ENCODE measurements at places on chromosomes 7 and 10.

DNA sequence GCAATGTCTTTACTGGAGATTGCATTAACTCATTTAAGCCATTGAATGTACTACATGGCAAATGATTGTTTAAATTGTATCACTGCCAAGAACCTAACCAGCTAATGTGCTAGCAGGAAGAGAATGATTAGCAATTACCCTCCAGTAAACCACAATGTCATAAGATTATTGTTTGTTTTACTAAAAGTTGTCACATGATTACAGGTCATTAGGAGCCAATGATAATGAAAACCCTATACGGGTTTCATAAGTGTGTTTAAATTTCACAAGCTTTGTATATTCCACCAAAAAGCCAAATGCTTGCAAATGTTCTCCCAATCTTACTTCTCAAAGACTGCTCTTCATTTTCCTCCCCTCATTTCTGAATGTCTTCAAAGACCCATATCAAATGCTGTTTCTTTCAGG is 76.5 kb upstream of the PPP1R3C start:
- DNase-seq = no peak

DNA sequence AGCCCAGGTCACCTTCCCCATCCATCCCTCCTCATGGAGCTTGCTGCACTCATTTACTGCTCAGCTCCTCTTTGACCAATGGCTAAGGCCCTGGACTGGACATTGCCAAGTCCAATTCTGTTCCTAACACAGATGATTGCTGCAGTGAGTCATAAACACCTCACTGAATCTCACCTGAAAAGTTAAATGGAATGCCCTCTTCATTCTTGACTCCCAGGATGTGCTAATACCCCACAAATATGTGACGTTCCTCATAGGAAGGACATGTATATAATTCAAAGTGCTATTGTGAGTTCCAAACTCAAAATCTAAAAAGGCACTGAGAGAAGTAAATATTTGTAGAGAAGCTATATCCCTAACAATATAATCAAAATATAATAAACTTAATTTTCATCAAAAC is 73.5 kb upstream of the DLX6 start:
- DNase-seq = no peak

DNA sequence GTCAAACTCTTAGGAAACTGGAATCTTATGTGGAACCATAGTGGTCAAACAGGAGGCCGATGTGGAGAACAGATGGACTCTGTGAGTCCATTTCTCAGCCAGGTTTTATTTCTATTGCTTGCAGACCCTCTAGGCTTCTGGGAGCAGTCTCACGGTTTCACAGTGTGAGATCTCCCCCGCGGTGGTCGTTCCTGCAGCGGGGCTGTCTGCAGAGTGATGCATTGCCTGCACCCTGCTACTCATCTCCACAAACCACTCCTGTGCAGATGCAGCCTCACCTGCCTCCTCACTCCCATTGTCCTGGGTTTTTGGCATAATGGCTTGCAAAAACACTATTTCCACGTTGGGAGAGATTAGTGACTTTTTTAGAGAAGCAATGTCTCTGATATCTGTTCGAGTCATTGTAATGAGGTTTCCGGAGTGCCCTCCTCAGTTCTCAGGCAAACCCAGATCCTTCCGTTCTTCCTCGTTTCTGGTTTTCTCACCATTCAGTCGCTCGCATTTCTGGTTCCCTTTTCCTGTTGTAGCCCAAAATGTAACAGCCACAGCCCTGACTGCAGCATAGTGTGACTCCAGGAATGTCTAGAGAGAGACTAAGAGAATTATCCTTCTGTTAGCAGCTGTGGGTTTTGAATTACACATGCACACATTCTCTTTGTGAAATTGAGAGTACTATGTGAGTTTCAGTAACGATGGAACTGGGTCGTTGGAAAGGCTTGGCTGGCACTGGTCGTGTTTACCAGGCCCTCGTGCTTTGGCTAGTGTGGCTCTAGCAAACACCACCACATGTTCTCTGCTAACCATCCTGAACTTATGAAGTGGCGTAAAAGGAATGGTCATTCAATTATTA is 30.2 kb downstream of the ACADSB start:
- no peak for DNase-seq

DNA sequence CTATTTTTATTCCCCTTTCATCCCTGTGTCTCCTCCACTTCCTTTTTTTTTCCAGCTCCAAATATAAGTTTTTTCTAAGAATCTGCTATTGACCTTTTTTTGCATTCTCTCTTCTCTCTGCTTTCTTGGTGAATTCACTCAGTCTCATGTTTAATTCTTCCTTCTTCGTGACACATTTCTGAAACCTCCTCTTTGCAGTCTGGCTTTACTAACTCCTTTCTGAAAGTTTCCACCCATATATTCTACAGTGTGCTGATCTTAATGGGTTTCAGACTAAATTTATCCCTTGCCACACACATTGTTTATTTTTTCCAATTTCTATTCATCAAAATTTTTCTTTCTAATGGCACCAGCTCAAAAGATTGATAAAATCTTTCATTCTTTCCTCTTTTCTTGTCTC is 47.8 kb upstream of the CALD1 start:
- no peak for DNase-seq

DNA sequence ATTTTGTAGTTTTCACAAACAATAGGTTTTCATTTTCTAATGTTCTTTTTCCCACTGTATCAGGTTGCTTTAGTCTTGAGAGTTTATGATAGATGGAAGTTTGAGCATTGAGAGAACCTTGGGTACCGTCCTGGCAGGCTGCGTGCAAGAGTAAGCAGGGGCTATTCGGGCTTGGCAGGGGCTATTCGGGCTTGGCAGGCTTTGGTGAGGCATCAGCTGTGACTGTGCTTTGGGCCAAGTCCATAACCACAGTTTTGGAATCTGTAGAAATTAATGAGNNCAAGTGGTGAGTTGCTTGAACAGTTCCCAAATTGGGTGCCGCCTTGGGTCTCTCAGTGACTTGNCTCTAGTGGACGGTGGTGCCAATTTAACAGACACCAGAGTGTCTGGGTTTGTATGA is 424.6 kb downstream of the PAXIP1 start:
- DNase-seq = no peak

- DNase-seq = no peak
Measured at GRCh38 chr7:139567647-139568345, 44.3 kb downstream of the CLEC2L start.

- no peak for DNase-seq
Measured at GRCh38 chr7:83739527-83739926, 90.6 kb upstream of the SEMA3E start.

- DNase-seq = no peak
Measured at GRCh38 chr7:22385326-22385725, 28.4 kb upstream of the RAPGEF5 start.

- DNase-seq = no peak
Measured at GRCh38 chr7:49894543-49894942, 121.1 kb downstream of the VWC2 start.

GRCh38 chr7:123746931-123747488 is 1.8 kb downstream of the WASL start:
- no peak for DNase-seq

DNA sequence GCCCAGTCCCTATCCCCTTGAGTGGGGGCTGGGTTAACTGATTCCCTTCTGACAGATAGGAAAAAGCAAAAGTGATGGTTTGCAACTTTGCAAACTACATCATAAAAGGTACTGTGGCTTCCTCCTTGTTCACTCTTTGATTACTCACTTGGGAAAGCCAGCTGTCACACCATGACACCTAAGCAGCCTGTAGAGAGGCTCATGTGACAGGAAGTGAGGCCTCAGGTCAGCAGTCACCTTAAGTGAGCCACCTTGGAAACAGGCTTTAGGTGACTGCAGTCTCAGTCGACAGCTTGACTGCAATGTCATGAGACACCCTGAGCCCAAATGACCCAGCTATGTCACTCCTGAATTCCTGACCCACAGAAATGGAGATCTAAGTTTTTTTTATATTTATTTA is 4.3 kb upstream of the CHCHD2 start:
- DNase-seq = no peak

DNA sequence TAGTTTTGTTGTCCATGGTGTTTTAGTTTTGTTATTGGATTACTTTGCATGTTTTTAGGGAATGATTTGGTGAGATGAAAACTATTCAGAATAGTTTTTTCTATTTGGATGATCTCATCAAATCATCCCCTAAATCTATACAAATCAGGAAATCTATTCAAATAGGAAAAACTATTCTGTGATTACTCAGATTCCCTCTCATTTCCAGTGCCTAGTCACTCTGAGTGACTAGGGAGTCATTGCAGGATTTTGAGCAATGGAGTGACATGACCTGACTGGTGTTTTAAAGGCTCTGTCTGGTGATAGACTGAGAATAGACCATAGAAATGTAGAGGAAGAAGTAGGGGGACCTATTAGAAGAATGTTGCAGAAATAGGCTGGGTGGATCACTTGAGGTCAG is 72.4 kb downstream of the TPST1 start:
- no peak for DNase-seq

DNA sequence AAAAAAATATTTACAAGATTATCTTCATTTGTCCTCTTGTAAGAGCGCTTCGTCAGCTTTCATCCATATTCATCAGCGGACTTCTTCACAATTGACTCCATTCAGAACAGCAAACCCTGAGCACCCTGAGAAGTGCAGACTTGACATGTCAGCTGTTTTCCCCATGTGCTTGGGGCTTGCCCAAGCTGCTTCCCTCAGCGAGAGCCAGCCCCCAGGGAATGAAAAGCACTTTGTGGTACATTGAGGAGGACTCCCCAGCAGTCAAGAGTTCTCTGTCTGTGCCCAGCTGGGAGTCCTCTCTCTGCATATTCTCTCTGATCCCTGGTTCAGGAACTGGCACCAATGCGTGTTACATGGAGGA is 22.7 kb downstream of the HKDC1 start:
- no peak for DNase-seq

DNA sequence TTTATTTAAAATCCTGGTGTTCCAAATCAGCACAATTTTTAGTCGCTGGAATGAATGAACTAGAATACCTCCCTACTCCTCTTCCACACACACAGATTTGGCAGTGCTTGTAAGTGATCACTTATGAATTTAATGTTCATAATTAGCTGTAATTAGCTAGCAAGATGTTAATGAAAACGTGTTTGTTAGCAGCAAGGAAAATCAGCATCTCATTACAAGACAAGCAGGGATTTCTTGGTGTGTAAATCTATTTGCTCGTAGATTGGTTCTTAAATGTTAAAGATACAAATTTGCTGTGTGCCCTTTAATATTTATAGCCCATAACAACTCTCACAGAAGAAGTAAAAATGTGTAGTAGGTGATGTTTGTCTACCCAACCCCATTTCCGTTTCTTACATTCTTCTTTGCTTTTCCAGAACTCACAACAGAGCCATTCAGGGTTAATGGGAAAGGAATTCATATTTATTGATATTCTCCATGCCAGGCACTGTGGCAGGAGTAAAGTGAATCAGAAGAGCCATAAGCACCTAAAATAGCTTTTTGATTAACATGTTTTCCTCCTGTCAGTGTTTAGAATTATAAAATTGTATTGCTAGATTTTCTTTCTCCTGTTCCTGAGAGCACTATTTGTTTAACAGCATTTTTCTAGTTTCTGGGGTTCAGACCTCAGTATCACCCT is 49.6 kb downstream of the SEMA3C start:
- DNase-seq = no peak

DNA sequence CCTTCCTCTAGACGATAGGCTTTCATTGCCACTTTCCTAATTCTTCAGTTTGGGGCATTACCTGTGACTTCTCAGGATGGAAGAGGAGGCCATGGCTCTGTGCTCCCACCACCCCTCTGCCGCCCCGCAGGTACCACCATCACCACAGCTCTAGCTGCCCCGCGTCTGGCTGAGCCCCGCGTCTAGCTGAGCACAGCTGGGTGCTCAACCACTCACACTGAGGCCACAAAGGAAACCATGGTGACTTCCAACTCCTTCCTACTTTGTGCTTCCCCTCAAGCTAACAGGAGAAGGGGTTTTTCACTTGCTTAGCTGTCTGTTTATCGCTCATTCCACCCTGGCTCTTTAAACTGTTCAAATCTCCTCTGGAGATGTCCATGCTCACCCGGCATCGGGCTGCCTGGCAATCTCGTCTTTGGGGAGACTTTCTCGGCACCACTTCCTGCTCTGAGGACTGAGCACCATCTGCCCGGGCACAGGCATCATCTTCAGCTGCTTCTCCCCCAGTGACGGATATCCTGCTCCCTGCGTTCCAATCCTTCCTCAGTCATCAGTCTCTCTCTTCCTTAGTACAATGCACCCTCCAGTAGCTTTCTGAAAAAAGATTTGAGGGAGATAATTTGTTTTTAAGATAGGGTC is 59.4 kb downstream of the MAD1L1 start:
- DNase-seq = no peak

DNA sequence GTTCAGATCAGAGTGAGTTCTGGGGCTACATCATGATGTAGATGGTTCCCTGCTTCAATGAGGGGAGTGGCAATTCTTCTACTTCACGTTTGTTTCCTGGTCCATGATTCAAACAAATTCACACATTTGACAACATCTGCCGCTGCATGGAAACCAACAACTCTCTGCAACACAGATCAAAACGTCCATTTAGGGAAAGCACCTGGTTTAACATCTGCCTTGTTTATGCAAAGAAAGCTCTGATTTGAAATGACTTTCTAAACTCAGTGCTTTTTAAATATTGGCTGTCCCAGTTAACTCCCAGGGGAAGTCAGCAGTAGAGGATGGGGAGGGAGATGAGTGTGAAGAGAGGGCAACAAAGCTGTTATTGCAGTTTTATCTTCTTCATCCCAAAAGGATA is 93.8 kb downstream of the GAD2 start:
- no peak for DNase-seq

DNA sequence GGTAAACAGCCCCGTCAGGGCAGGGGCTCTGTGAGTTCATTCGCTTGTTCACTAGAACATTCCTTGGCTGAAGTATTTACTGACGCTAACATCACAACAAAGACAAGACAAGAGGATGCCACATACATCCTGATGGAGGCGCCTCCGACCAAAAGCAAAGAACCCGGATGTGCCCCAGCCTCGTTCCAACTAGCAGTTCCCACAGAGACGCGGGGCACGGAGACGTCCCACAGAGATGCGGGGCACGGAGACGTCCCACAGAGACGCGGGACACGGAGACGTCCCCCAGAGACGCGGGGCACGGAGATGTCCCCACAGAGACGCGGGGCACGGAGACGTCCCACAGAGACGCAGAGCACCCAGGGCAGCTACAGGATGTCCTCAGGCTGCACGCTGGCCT is 35.4 kb upstream of the CFAP46 start:
- DNase-seq = no peak

- DNase-seq = no peak
Measured at GRCh38 chr10:59006511-59007306, 169.7 kb upstream of the PHYHIPL start.

DNA sequence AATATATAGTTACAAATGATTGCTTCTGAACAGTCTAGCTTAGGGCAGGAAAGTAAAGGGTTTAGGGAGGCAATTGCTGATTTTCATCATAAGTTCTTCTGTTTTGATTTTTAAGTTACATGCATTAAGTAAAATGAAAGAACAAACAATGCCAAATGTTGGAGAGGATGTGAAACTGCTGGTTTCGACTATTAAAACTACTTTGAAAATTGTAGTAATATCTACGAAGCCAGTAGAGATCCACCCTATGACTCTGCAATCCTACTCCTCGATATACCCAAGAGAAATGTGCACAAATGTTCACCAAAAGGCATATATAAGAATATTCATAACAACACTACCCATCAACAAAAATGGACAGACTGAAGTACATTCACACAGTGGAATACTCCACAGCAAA is 24.3 kb downstream of the PDZD8 start:
- no peak for DNase-seq

GRCh38 chr10:2556883-2557282 is 510.5 kb upstream of the PFKP start:
- DNase-seq = no peak

GRCh38 chr10:102744374-102745051 is 765 bp downstream of the WBP1L start:
- DNase-seq = no peak

GRCh38 chr10:80498833-80499741 is 38.6 kb upstream of the SH2D4B start:
- no peak for DNase-seq
